ENCODE measurements at places on chromosomes 1 and 21.

GRCh38 chr1:154318386-154318785 lies 2.5 kb upstream of the AQP10 start:
- DNase-seq = no peak

- no peak for DNase-seq
Observed at GRCh38 chr21:24127651-24128050, 1479.6 kb downstream of the MRPL39 start.

- no peak for DNase-seq
Observed at GRCh38 chr1:153973525-153973924, 3.9 kb downstream of the JTB start.

- no peak for DNase-seq
Observed at GRCh38 chr1:226649780-226650179, 89.3 kb downstream of the ITPKB start.

DNA sequence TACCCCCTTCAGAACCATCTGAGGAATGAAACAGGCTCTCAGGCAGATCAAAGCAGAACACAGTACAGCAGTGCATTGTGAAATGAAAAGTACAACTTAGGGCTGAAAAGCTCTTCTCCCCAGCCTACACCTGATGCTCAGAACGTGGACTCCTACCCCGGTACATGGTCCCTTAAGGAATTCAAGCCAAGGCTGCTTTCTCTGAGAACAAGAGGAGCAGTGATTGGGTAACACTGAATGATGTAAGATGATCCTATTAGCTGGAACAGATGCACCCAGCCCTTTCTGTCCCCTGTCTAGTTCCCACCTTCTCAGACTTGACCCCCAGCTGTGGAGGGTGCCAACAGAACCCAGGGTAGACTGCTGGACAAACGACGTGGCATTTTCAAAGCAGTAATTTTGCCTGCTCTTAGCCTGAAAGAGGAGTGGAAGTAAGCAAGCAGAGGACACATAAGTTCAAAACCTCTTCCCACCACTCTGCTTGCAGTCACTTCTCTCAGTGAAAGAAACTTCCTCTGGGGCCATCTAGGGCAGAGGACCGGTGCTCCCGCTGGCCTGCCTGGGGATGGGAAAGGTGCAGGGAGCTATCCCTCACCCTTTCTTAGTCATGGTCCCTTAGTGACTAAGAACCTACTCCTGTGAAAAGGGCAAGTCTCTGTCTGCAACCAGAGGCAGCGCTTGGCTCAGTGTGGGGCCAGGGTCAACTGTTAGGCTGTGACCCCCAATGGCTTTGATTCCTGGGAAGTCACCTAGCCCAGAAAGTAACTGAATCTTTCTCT lies 72.7 kb downstream of the TRABD2B start:
- DNase-seq = no peak

GRCh38 chr1:171595324-171595723 lies 26.7 kb upstream of the MYOCOS start:
- DNase-seq = no peak

DNA sequence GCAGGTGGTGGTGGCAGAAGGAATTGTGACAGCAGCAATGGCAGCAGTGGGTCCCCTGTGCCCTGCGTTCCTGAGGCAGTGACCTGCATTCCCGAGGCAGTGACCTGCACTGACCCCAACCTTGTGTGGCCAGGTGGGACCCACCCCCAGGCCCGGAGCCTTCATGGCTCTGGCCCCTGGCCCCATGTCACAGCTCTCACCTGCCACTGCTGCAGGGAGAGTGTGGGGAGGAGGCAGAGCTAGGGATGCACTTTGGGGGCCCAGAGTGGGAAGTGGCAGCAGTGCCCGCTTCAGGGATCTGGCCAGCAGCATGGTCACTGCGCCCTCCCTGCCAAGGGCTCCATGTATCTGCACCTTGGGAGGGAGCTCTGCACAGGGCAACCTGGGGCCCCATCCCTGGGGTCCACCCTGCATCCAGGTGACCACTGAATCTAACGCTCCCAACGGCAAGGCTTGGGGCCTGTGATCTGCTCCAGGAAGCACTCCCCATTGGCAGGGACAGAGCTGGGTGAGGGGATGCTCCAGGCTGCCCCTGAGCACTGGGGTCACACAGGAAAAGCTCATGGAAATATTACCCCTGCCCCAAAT lies 618.6 kb downstream of the RWDD3 start:
- no peak for DNase-seq

- DNase-seq = no peak
Observed at GRCh38 chr1:21338573-21339355, 48.5 kb upstream of the ECE1 start.

- DNase-seq = no peak
Observed at GRCh38 chr21:38323721-38324531, 67.1 kb downstream of the KCNJ15 start.

- no peak for DNase-seq
Observed at GRCh38 chr1:99603699-99604560, 42.0 kb upstream of the PALMD start.

GRCh38 chr1:151635479-151636072 lies 23.7 kb downstream of the SNX27 start:
- DNase-seq = no peak

DNA sequence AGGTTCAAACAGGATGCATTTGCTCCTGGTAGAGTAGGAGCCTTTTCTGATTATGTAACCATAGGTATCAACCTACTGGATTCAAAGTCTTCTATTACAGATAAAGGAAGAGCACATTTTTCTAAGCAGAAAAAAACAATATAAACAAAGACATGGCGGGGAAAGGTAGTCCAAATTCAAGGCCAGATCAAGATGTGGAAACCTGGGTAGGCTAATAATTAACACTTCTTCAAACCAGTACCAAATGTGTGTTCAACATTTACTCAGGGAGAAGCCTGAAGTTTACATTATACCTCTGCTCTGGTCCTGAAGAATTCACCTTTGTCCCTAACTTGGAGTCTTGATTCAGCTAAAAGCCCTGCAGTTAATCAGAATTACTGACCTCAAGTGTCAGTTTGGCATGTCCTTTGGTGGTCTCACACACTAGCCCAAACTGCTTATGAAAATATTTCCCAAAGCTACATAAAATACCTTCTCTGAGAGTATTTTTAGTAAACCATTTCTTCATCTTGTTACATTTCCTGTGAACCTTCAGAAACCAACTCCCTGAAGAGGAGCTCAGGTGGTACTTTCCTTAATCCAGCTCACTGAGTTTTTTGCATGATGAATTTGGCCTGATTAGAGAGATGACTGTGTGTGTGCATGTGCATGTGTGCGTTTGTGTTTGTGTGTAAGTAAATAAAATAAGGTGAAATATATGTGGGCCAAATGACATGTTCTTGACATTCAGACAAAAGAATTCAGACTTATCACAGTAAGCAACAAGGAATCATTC lies 70.2 kb downstream of the TOR3A start:
- DNase-seq = no peak

DNA sequence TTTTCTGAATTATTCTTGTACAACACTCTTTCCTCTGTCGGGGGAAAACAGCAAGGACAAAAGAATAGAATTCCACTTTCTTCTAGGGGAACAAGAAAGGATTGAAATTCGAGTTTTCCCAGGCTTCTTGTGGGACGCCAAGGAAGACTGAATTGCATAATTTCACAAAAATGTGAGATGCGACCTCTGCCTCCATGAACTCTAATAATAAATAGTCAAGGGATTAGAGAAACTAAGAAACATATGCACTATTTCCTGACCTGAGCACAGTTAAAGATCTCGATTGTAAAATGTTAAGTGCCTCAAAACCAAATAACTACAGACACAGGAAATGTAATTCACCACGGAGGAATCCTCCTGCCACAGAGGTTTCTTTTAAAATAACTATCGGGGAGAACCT lies 117.3 kb upstream of the MARK1 start:
- DNase-seq = no peak

- no peak for DNase-seq
Observed at GRCh38 chr1:227449051-227449450, 114.3 kb upstream of the ZNF678 start.

GRCh38 chr1:107459204-107459904 lies 318.5 kb downstream of the NTNG1 start:
- DNase-seq = no peak

- DNase-seq = no peak
Observed at GRCh38 chr21:34110594-34111202, 37.3 kb downstream of the MRPS6 start.

DNA sequence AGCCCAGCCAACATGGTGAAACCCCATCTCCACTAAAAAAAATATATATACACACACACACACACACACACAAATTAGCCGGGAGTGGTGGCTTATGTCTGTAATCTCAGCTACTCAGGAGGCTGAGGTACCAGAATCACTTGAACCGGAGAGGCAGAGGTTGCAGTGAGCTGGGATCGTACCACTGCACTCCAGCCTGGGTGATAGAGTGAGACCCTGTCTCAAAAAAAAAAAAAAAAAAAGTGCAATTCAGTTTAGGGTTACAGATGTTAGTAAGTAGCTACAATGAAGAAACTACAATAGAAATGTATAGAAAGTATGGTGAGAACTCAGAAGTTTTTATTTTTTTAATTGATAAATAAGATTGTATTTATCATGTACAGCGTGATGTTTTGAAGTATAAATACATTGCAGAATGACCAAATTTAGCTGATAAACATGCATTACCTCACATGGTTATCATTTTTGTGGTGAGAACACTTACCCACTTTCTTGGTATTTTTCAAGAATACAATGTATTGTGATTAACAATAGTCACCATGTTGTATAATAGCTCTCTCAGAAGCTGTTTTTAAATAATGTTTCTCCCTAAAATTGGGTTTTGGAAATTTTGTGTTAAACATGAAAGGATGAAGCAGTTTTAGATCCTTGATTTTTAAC lies 17.9 kb downstream of the KDM1A start:
- DNase-seq = no peak

GRCh38 chr1:222107267-222107666 lies 365.4 kb upstream of the DUSP10 start:
- DNase-seq = no peak

DNA sequence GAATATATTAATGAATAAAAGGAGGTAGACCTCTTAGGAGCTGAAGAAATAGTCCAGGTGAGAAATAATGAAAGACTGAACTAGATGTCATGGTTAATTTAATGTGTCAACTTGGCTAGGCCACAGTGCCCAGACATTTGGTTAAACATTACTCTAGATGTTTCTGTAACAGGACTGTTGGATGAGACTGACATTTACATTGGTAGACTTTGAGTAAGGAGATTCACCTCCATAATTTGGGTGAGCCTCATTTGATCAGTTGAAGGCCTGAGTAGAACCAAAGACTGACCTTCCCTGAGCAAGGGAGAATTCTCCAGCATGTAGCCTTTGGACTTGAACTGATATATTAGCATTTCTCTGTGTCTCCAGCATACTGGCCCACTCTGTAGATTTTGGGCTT lies 49.2 kb upstream of the TACSTD2 start:
- no peak for DNase-seq

GRCh38 chr1:111441573-111442192 lies 7.4 kb downstream of the WDR77 start:
- peak; percentile 40 for DNase-seq

DNA sequence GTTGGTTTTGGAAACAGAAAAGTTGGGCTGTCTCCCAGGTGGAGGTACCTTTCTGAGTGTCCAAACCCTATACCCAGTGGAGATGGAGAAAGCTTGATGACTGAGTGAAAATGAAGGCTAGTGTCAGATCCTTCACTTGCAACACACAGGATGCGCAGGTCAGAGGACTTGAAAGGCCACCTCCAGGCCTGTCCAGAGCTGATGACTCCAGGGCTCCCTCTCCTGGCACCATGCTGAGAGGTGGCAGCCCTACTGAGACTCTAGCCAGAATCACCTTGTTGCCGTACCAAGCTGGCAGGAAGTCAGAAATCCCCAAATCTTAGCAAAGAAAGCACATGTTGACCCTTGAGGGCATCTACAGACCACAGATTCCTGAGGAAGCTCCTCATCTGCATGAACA lies 16.4 kb downstream of the KNCN start:
- DNase-seq = no peak
